Astrocyte of the cerebellum (primary cell): ENCODE measurements at places on chromosomes 7 and 10.

DNA sequence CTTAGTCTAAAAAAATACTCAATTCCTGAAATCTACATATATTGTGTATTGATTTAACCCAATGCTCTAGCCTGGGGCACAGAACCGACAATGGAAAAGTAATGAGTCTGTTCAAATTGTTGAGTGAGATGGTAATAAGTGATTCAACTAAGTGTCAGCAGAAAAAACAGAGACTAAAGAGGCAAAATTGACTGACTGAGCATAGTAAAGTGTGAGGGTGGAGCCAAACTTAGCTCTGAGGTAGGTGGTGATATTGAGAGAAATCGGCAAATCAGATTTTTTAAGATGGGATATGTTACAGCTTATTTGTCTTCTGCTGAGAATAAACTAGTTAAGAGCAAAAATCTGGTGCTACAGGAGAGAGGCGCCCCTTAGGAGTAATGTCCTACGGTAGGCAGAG lies 764.0 kb upstream of the LRRN3 start:
- no peak for DNase-seq

GRCh38 chr7:50690541-50691011 lies 92.1 kb downstream of the GRB10 start:
- DNase-seq = no peak

GRCh38 chr10:110074758-110075671 lies 67.2 kb downstream of the ADD3 start:
- peak; percentile 60 for DNase-seq

DNA sequence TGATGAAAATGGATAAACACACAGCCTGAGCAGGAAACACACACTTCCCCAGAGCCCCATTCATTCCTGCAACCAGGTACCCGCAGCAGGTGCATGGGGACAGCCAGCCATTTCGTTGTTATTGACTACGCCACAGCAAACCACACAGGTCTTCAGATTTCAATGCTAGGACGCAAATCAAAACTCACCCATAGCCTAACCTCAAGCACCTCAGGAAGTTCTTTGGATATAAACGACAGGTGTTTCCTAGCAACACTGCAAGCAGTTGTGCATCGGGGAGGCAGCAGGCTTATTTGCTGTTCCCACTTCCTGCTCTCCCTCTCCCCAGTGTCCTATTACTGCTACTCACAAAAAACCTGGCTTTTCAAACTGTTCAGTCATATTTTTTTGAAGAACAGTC lies 176.5 kb upstream of the FRMD4A start:
- DNase-seq = no peak

GRCh38 chr7:34365611-34366010 lies 292.4 kb upstream of the NPSR1 start:
- no peak for DNase-seq
